ENCODE measurements at places on chromosomes 2 and 18. TPM values are rescaled to one million over a fixed set of nuclear protein-coding genes. Genes with fewer than 3 reads are reported as not detected.

FARP2 gene
- total RNA-seq = 29.4 TPM

CERS6 gene
- total RNA-seq = 18.8 TPM

FBXO15 gene
- total RNA-seq = 0.41 TPM

PHOSPHO2 gene
- 5.0 TPM for total RNA-seq

LINC00305 gene
- not detected for total RNA-seq

MREG gene
- 8.3 TPM for total RNA-seq

MC2R gene
- total RNA-seq = not detected

TTC31 gene
- total RNA-seq = 9.2 TPM
